ENCODE measurements at places on chromosomes 5 and 9.

DNA sequence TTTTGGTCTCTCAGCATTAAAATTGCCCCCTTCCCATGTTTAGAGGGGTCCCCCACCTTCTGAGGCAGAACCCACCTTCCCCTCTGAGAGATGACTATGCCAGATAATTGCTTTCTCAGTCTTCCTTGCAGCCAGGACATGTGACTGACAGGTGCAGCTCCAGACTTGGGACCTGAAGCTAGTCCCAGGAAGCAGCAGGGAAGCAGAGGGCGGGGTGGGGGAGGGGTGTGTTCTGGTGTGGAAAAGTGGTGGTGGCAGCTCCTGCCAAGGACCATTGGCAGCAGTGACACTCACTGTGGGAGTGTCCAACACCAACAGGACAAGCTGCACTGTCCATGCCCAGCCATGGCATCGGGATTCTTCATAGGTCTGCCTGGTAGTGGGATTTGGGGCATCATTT lies 2.3 kb downstream of the EIF4E1B start:
- no peak for DNase-seq

DNA sequence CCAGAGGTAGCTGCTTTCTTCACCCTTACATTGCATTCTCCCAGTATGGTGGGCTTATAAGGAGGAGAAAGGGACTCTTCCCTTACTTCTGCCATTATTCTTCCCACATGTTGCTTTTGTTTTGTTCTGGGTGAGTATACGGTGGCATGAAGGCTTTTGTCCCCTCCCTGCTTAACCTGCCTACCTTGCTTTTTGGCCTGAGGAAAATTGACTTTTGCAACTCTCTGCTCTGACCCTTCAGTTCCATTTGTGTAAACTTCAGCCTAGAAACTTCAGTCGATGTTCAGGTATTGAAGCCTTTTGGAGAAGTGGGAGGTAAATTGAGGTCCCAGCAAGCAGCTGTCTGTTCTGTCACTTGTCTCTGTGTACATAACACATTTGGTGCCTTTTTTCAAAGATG lies 110.2 kb downstream of the PCSK1 start:
- no peak for DNase-seq

GRCh38 chr9:117253261-117253660 lies 161.6 kb downstream of the ASTN2 start:
- no peak for DNase-seq

GRCh38 chr9:19999491-20000057 lies 210.7 kb upstream of the SLC24A2 start:
- DNase-seq, result peak; percentile 87

- peak; percentile 72 for DNase-seq
Measured at GRCh38 chr5:163846512-163846911, 341.1 kb downstream of the MAT2B start.

DNA sequence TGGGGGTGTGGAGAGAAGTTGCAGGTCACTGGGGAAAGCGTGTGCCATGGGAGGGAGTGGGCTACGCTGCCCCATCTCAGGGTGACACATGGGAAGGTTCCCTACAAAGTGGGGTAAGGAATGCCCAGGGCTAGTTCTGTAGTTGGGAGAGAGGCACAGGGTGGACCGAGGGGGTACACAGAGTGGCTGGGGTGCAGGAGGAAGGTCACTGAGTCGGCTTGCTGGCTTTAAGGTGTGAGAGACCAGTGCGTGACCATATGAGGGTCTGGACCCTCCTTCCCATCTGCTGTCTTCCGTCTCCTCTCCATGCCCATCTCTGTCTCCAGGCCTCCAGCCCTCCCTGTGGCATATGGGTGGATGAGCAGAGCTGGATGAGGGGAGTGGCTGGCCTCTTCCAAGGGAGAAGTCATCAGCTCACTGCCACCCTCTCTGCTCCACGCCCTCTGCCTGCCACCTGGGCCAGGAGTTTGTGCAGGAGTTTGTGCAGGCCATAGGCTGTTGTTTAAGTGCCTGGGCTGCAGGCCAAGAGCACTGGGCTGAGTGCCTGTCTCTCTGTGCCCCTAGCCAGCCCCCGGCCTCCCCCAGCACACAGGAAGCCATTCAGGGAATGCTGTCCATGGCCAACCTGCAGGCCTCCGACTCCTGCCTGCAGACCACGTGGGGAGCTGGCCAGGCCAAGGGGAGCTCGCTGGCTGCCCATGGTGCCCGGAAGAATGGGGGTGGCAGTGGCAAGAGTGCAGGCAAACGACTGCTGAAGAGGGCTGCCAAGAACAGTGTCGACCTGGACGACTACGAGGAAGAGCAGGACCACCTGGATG lies 96.8 kb downstream of the PHF2 start:
- DNase-seq, result no peak

DNA sequence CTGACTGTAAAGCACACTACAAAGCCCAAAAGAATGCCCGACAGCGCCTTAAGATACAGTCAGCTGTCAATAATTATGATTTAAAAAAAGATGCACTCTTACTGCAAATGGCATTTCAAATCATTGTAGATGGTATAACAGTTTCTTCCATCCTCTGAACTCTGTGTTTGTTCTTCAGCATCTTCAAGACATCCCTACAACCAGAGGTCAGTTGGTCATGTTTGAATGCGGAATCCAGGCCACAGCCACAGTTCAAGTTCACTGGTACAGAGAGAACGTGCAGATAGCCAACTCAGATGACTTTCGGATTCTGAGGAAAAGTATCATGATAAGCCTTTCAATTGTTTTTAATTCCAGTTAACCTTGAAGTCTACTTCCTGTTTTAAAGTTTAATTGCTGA lies 8.7 kb upstream of the MYOT start:
- no peak for DNase-seq

GRCh38 chr9:81656004-81656403 lies 33.3 kb downstream of the TLE1 start:
- peak; percentile 65 for DNase-seq

DNA sequence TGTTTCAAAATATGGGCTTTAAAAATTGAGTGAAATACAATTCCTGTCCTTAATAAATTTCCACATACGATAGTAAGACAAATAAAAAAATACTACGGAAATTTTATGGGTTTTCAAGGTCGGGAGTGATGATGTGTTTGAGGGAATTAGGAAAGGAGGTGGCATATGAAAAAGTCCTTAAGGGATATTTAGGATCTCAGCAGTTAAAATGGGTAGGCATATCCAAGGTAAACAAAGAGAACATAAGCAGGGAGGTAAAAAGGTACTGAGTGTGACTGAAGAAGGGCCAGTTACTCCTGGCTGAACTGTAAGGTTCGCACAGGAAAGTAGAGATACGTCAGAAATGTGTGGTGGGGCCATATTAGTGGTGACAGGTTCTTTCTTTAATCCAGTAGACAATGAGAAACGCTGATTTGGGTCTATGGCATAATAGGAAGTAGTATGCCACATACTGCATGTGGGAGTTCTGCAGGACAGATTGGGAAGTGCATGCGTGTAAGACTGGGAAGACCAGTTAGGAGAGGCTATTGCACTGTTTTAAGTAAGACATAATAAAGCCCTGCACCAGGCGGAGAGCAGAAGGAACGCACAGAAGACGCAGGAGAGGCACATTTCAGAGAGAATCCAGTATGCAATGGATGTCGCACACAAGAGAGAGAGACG lies 937 bp upstream of the HMGCR start:
- DNase-seq, result peak; percentile 83

DNA sequence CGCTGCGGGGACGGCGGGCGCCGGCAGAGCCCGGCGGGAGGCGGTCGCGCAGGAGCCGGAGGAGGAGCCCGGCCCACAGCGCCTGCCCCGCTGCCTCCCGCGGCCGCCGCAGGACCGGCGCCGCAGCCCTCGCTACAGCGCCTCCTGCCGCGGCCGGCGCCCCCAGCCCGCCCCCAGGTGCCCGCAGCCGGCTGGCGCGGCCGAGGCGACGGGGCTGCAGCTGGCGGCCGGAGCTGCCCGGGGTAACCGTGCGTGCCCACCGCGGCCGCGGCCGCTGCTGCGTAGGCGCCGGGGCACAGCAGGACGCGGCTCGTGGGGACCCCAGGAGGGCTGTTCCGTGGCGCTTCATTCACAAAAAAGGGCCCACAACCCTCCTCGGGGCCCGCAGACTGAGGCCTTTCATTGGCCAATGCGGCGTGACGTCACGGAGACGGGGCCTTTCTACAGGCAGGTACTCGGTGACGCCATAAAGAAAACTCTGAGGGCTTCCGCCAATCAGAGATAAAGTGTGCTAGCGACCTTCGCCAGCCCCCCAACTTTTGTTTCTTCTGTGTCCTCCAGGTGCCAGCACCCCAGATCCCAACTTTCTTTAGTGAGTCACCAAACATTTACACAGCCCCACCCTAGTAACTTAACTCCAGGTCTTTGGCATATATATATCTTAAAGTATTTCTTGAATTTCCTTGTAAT lies at the start of gene CDC14B:
CDC14B (minus strand) TSS at position 353 of the 690 bp plus-strand sequence. CDS start 465 bp downstream, outside the sequence.
- peak; percentile 91 for DNase-seq

GRCh38 chr9:34459941-34460340 lies 1.3 kb downstream of the DNAI1 start:
- no peak for DNase-seq

DNA sequence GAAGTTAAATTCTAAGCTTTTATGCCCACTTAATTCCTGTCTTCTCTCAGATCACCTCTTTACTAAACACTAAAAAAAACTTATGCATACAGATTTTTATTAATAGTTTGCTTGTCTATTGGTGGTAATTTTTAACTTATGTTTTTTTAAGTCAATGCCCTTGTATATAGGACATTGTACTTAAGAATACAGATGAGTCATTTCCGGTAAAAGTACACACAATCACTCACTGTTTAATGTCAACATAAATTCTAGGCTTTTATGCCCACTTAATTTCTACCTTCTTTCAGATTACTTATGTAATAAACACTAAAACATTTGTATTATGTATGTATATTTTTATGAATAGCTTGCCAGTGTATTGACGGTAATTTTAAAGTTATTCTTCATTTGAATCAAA lies 872.8 kb upstream of the CDH9 start:
- peak; percentile 40 for DNase-seq

- peak; percentile 56 for DNase-seq
Measured at GRCh38 chr5:172782169-172783039, 11.4 kb upstream of the DUSP1 start.

- DNase-seq, result no peak
Measured at GRCh38 chr5:132017316-132017715, 5.9 kb upstream of the ACSL6 start.

Measured in choroid plexus epithelial cell (primary cell).